Fibroblast of the aortic adventitia (primary cell): ENCODE measurements at places on chromosomes 7 and 10. TPM values are rescaled to one million over a fixed set of nuclear protein-coding genes. Genes with fewer than 3 reads are reported as not detected.

The SFTPA2 gene
- not detected in 2 replicates for total RNA-seq

The HOXA10 gene
- 0.08 TPM in 1 of 2 replicates, not detected in the other for total RNA-seq

The SPDYE5 gene
- total RNA-seq: 0.09 TPM in 1 of 2 replicates, not detected in the other

The HABP2 gene
- not detected in 2 replicates for total RNA-seq

The C10orf67 gene
- total RNA-seq: 0.09 TPM in 1 of 2 replicates, not detected in the other

The MMD2 gene
- not detected in 2 replicates for total RNA-seq

The SFTPD gene
- not detected in 2 replicates for total RNA-seq

The HYAL4 gene
- total RNA-seq: not detected in 2 replicates

The CYP3A7 gene
- 0.74 TPM in 1 of 2 replicates, not detected in the other for total RNA-seq

The TMEM176A gene
- total RNA-seq: not detected in 2 replicates

The LIPJ gene
- total RNA-seq: 0.09 TPM in 1 of 2 replicates, not detected in the other

The FBXL15 gene
- total RNA-seq: 5.2 and 39.6 TPM in 2 replicates

The LOXL4 gene
- total RNA-seq: 14.3 and 62.5 TPM in 2 replicates

The ZMIZ2 gene
- total RNA-seq: 2.9 and 18.3 TPM in 2 replicates

- no peak for DNase-seq
Observed at GRCh38 chr10:99433378-99434020, 3.1 kb upstream of the GOT1 start.

DNA sequence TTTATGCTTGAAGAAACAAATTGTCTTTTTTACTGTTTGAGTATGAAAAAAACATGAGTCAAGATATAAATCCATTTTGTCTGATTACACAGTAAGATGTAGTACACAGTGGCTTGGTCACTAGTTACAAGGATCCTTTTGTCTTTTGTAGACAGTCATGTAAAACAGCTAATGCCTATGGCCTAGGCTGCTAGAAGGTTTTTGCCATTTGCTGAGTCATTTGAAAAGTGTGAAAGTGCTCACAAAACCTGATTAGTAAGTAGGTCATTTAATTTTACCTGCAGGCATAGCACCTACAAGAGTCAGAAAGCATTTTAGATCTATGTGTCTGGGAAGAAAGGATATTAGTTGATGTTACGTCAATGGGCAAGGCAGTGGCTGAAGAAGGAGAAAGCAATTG lies 819.4 kb downstream of the MAGI2 start:
- DNase-seq: no peak

DNA sequence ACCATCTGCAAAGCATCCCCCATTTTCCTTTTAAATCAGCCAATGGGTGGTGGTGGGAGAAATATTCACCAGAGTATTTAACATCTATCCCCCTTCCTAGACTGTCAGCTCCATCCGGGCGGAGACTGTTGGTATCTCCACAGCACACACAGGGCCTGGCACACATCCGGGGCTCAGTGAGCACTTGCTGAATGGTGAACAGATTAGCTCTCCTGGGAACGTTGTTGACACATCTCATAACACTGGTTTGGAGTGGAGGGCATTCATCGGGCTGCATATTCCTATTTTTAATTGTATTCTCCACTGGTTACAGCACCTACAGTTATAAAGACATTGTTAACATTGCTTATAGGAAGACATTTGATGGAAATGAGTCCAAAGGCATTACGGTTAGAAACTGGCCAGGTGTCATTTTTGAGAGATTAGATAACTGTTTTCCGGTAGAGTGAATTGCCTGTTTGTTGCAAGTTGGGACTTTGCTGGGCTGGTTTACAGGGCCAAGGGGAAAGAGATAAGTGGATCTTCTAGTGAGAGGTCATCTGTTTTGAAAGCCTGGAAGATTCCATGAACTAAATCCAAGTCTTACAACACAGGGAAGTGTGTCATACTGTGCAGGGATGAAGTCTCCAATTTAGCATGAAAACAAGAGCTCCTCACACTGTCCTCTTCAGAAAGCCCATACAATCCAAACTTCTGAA lies 101.8 kb downstream of the EGFR start:
- DNase-seq: peak; percentile 92

DNA sequence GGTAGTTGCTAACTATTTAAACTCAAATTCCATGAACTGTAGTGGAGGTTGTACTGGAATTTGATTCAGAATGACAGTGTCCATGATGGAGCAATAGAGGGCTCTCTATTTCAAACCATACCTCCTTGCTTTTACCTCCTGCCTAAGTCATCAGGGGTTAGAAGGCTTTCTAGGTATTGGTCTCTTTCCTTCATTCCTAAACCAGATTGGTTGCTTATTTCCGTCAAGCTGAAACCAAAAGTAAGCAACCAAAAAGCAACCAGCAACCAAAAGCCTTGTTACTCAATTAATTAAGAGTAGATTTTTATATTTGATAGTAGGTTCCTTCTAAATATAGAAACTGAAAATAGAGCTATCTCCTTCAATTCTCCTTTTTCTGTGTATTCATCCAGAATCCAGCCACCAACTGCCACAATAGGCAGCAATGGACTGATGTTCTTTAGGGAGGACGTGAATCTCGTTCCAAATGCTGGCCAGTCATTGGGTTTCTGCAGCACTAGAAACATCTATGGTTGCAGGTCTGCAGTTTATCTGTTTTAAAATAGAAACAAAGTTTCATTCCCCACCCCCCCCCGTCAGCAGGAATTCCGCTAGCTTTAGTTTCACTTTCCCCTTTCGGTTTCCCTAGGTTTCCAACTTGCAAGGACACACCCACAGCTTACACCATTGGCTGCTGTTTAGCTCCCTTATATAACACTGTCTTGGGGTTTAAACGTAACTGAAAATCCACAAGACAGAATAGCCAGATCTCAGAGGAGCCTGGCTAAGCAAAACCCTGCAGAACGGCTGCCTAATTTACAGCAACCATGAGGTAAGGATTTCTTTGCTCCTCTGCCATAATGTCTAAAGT lies at the start of gene IFIT1:
IFIT1 (plus strand) TSS at position 717 of the 850 bp plus-strand sequence; CDS start at position 807, 90 bp downstream.
- peak; percentile 98 for DNase-seq

- no peak for DNase-seq
Observed at GRCh38 chr7:27872356-27873275, 132.7 kb downstream of the TAX1BP1 start.

- no peak for DNase-seq
Observed at GRCh38 chr7:107922886-107923285, 31.9 kb downstream of the DLD start.

- DNase-seq: no peak
Observed at GRCh38 chr7:75931680-75932079, 16.7 kb downstream of the POR start.

DNA sequence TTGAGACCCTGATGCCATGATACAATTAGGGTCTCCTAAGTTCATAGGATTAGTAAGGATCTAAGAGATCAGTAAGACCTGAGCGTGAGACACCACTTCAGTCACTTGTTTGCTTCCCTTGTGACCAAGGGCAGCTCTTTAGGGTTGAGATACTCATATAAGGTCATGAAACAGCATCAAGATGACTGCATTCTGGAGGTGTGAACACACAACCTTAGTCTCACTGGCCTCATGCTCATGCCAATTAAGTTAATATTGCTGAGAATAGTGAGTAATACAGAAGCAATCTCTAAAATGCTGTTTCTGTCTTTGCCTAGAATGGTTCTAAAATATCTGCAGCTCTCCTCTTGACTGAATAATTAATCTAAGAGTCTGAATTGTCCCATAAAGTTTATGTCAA lies 39.6 kb upstream of the KLHL7 start:
- DNase-seq: no peak

DNA sequence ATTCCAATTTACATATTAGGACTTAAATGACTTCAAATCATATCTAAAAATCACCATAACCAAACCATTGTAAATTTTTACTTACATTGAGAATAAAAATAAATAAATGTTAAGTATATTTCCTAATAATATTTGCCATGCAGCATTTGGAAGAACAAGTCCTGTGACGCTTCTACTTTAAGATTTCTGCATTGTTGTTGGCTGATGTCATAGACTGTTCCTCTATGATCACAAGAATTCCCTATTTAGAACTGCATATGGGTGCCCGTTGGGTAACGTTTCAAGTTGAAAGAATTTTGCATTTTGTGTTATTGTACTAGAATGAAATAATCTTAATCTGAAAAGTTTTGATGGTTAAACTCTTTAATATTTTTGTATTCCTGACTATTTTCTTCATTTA lies 5.1 kb upstream of the ITGB1 start:
- DNase-seq: peak; percentile 88

GRCh38 chr7:141649137-141649864 lies 52.7 kb downstream of the DENND11 start:
- no peak for DNase-seq

- DNase-seq: no peak
Observed at GRCh38 chr7:16975712-16976111, 93.9 kb upstream of the AGR3 start.

- no peak for DNase-seq
Observed at GRCh38 chr10:5645375-5645774, 21.0 kb downstream of the ASB13 start.

DNA sequence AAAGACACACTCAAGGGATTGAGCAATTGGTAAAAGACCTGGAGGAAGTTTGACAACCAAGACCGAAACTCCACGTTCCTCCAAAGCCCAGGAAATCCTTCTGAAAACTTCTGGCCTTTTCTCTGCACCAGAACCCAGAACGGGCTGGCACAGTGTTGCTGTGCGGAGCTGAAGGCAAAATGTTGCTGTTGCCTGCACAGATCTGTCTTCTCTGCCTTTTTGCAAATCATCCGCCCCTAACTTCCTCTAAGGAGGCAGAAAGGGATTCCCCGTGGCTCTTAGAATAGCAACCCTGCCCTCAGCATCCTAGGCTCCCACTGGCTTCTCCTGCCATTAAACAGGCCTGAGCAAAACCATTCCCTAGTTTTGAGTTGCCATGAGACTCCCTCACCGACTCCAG lies 44.9 kb downstream of the FIGNL1 start:
- DNase-seq: no peak

DNA sequence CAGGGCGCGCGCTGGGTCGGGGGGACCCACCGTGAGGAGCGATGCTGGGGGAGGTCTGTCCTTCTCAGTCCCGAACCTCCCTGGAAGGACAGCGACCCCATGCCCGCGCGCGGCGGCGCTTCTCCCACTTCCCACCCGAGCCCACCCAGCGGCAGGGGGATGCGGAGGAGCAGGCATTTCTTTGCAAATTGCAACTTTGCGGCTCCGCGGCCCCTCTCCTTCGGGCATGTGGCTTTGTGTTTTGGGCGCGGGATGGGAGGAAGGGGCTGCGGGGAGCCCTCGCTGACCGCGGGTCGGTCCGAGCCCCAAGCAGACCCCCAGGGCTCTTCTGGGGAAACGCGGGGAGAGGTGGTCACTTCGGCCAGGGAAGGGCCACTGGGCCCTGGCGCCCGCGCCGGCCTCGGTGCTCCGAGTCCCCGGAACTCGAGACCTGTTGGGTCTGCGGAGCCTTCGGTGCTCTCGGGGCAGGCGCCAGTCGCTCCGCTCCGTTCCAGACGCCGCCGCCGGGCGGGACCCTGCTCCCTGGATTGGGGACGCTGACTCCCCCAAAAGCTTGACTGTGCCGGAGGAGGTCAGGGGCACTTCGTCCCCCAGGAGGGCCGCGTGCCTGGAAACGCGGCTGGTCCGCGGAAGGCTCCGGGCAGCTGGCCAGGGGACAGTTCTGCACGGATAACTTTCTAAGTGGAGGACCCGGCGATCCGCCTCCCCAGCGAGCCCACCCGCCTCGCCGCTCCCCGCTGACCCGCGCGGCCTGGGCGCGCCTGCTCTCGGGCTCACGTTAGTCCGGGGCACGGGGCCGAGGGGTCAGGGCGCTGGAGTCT lies 164.2 kb upstream of the DPP6 start:
- DNase-seq: no peak

- DNase-seq: peak; percentile 78
Observed at GRCh38 chr10:44186150-44186549, 198.7 kb downstream of the CXCL12 start.

DNA sequence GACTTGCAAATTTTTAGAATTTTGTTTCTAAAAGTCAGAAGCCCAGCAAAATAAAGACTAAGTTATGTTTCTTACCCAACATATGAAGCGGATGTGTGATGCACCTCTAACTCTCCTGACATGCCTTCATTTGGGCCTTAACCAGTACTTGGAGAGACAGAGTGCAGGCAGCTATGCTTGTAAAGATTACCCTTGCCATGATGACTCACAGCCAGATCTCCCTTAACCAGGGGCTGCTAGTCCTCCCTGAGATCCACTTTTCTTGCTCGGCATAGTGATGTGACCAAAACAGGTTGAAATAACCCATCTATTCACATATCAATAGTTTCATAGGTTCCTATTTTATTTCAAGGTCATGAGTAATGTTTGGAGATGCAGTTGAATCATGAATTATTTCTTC lies 43.6 kb downstream of the PPP1R3A start:
- no peak for DNase-seq

DNA sequence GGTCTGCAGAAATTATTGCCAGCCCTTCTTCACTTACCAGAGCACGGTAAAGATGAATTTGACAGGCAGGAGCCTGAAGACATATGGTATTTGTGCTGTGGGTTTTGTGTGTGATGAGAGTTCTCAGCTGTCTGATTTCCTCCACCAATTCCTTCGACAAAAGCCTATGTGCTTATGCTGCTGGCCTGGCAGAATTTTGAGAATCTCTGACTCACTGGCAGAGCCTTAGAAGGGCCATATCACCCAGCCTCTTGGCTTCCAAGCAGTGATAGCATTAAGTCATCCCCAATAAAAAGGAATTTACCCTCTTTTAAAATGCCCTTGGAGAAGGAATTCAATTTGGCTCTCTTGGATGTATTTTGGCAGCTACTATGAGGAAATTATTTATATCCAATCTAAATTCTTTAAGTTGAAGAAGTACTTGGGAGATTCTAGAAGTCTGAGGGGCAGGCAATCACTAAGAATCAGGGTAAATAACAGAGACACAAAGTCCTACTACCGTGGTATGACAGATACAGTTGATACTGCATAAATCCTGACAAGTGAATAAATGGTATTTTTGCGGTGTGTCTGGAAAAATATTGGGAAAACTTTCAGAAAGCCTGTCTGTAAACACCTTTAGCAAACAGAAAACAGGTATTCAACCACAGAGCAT lies 68.6 kb upstream of the EFCAB10 start:
- peak; percentile 80 for DNase-seq

DNA sequence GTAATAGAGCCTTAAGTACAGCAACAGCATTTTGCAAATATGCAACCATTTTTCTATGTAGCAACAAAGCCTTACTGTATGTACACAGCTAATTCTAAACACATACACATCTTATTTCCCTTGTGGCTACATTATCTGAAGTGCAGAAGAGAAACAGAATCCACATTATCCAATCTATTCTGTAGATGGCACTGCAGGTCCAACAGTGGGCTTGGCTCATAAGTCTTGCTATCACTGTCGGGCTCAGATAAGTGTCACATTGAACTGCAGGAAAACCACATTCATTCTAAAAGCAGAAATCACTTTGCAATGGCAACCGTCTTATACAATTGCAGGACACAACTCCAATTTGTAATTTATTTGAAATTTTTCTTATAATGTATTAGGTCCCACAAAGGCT lies 109.8 kb upstream of the NOBOX start:
- DNase-seq: peak; percentile 20

- no peak for DNase-seq
Observed at GRCh38 chr7:113084496-113085172, 2.0 kb downstream of the GPR85 start.

GRCh38 chr7:98930464-98930863 lies 52.1 kb downstream of the TRRAP start:
- DNase-seq: no peak

- DNase-seq: no peak
Observed at GRCh38 chr7:1501487-1502270, 2.5 kb downstream of the INTS1 start.
